ENCODE measurements at places on chromosomes 1 and 21.
A peak's percentile ranks its signal among the peaks of the same experiment; 100 is the strongest.

DNA sequence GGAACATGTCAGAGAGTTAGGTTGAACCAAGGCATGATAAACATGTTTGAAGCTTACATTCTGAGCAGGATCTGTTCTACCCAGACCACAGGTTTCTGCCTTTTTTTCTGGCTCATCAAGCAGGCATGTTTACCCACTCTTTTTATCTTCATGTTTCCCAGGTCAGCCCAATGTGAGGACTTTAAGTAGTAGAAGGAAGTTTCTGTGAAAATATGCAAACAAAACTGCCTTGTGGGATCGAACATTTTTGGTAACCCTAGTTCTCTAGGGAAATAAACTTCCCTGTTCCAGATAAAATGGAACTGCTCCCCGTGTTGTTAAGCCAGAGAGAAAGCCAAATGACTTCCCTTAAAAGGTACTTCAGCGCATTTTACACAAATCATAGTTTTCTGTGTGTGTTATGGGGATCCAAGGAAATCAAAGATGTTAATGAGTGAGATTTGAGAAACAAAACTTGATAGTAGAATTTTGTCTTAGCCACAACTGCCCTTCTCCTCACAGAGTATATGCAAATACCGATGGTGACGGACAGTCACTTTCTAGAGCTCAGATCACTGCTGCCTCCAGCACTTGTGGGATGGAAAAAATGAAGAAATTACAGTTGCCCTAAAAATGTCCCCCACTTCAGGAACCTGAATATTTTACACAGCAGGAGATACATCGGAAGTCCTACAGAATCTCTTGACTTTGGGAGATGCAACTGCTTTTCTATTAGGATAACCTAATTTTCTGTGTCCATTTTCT is 765 bp upstream of the HIPK1 start:
- DNase-seq, result no peak

GRCh38 chr1:233728721-233729120 is 114.8 kb downstream of the KCNK1 start:
- DNase-seq, result no peak

DNA sequence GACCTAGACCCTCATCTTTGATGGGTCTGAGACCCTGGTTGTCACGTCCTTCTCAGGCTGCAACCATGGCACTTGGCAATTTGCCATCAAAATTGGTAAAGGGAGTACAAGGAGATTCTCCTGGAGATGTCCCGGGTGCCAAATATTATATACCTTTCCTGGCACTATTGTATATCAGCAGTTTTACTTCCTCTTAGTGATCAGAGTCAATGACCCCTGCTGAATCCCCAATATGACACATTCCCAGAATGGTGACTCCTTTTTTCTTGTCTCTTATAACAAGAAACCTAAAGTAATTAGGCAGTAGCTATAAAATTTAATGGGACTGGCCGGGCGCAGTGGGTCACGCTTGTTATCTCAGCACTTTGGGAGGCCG is 39.6 kb upstream of the CDC42BPA start:
- no peak for DNase-seq

DNA sequence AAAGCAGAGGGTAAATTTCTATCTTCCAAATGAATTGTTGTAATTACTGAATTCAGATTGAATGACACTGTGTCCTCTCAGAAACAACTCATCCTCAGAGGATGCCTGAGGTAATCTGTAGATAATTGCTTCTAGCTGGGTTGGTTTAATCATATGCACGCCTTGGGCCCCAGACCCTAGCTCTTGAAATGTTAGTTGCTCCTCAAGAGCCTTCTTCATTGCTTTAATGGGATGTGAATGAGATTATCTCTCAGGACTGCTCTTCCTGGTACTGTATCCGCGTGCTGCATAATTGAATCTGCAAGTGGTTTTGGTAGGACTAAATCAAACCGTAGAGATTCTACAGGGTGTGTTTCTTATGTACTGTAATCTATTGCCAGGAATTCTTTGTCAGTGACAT is 569.3 kb upstream of the NEGR1 start:
- DNase-seq, result no peak

DNA sequence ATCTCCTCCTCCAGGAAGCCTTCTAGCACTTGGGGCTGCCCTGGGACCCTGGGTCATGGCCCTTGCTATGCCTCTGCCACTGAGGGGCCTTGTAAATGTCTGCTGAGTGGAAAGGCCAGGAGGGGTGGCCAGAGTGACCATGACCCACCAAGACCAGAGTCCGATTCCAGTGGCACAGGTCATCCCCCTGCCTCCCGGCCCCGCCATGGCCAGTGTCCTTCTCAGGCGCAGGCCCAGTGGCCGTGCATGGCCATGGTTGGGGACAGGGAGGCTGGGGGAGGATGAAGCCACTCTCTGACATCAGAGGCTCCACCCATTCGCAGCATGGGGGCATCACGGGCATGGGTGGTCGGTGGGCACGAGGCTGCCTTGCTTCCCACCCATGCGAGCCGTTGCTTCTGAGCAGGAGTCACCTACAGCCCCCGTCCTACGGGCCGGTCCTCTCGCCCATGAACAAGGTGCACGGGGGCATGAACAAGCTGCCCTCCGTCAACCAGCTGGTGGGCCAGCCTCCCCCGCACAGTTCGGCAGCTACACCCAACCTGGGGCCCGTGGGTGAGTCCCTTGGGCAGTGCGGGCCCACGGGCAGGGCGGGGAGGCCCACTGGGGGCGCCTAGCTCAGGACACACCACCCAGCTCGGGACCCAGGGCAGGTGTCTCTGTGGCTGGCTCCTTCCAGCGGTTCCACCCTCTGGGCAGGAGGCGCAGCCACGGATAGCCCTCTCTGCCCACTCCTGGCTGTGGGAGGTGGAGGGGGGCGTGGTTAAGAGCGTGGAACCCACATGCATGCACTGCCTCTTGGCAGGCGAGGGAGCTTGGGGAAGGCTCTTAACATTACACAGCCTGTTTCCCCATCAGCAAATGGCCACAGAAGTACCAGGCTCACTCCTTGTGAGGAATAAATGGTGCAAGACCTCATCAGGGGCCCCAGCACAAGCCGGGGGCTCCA is 22.4 kb upstream of the CCDC27 start:
- no peak for DNase-seq

DNA sequence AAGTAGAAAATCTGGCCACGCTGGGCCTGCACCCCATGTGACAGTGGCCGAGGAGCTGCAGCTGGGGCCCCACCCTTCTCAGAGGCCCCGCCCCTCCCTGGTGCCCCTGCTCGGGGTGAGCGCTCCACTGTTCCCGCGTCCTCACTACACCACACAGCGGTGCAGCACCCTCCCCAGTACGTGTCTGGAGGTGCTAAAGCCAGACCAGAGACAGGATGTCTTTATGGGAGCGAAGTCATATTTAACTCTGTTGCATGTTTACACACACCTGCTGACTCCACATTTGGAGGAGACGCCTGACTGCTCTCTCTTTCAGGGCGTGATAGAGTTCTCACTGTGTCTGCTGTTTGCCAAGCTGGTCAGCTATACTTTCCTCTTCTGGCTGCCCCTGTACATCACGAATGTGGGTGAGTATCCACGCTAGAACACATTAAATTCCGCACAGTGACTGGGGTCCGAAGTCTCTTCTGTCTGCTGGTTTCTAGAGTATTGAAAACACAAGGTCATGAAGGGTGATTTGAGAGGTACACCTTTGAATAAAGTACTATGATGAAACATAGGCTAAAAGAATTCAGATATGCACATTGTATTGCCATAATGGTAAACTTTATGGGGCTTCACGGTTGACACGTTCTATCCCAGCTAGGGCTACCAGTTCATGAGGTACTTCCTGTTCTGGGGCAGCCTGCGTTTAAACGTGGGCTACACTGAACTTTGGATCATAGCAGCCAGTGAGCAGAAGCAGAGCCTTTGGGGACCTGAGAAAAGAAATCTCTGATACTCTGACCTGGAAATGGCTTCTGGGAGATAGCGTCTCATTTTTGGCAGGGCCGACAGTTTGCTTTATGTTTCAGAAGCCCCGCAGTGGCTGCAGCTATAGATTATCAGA is 48.4 kb downstream of the SLC37A1 start:
- DNase-seq, result peak; percentile 28

GRCh38 chr1:5770981-5771765 is 221.1 kb downstream of the NPHP4 start:
- no peak for DNase-seq

- DNase-seq, result no peak
These were observed 3.1 kb downstream of the CTXND2 start for GRCh38 chr1:150890033-150890416.

DNA sequence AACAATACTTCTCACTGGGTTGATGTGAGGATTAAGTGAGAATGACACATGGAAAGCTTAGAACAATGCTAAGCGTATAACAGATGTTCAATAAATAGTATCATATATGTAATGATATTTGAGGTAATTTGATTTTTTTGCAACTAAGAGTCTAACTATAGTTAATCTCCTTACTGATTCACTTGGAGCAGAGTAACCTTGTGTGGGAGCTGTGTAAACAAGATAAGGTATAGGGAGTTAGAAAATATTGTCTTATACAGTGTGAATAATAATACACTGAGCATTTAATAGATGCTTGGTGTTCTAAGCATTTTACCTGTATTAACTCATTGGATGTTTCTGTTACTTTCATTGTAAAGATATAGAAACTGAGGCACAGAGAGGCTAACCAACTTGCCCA is 15.9 kb downstream of the RALGPS2 start:
- DNase-seq, result no peak

- DNase-seq, result no peak
These were observed 58.3 kb downstream of the MACF1 start for GRCh38 chr1:39262802-39263201.

DNA sequence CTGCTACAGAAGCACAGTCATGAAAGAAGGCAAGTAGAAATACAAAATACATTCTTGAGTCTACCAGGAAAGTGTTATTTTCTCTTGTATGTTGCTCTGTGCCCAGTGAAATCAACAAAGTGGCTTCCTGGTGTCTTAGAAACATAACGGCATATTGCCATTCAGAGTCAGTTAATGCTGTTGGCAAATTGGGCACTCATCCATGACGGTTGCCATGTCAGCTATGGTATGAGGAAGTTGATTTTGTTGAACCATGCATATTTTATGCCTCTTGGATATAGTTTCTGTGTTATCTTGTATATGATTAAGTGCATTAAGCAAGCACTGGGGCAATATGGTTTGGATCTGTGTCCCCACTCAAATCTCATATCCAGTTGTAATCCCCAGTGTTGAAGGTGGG is 153.1 kb upstream of the CXADR start:
- DNase-seq, result no peak

GRCh38 chr1:36274201-36274600 is 32.0 kb upstream of the SH3D21 start:
- DNase-seq, result no peak

DNA sequence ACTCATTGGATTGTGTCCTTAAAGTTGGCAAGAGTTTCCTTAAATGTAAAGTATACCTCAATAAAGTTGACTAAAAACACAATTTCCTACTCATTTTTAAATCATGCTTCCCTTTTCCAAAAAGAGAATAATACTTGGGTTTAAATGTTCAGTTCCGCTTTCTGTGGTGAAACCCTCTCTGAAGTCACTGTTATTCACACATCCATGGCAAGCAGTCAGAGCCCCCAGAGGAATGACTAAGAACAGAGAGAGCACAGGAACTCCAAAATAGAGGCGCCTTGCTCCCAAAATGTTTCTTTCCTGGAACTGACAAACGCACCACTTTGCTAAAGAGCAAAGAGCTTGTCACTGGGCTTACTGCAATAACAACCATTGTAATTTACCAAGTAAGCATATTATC is 142.5 kb downstream of the TIAM1 start:
- DNase-seq, result peak; percentile 19

DNA sequence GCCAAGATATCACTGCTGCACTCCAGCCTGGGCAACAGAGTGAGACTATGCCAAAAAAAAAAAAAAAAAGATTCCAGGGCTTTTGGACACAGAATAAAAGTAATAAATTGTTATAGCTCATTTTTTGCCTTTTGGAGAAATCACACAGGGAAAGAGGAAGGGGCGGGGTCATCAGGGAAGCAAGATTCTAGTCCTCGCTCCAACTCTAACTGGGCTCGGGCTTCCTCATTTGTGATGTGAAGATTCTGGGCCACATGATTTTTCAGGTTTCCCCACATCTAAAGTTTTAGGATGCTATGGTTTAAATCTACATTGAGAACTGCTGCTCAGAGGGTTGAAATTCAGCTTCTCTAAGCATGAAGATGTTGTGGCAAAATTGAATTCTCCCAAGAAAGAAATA is 179.3 kb upstream of the PLXNA2 start:
- no peak for DNase-seq

- DNase-seq, result no peak
These were observed 85.2 kb upstream of the HMCN1 start for GRCh38 chr1:185648858-185649589.

DNA sequence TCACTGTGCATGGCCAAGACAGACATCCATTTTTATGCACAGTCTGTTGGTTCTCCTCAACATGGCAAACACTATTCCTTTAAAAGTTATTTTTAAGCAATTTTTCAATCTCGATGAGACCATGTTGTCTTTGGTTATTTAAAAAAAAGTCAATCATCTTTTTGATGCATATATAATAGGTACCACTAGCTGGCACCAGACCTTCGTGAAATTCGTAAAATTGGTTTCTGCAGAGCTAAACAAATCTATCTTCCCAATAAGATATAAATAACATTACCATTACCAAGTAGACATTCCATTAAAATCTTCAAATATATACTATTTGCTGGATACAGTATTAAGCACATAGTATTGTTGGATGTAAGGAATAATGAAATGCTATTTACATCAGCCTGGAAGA is 220.0 kb upstream of the GREM2 start:
- DNase-seq, result no peak

GRCh38 chr1:59384443-59384842 is 87.5 kb downstream of the FGGY start:
- DNase-seq, result no peak

DNA sequence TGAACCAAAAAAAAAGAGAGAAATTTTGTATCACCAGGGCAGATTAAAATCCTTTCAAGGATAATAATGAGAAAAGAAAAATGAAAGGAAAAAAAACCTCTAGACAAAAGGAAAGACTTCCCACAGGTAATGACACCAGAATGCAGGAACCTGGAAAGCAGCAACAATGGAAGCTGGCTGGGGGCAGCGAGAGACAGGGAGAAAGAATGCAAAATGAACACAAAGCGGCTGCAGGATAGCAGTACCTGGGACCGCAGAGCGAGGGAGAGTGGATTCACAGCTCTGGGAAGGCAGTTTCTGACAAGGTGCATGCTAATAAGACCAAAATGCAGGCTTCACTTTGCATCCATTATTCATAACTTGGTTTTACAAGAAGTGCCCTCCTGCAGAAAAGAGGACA is 349.0 kb downstream of the SIPA1L2 start:
- no peak for DNase-seq

GRCh38 chr1:92831368-92831761 is 475 bp upstream of the RPL5 start:
- DNase-seq, result no peak

- DNase-seq, result no peak
These were observed 166.9 kb downstream of the NCAM2 start for GRCh38 chr21:21165063-21165645.
